Stimulated activated CD4-positive, alpha-beta T cell treated with anti-CD3 and anti-CD28 coated beads, Interleukin-12 subunit alpha, Interleukin-12 subunit beta, amount 100 ng/mL, for 48 hours (primary cell): ENCODE measurements at places on chromosomes 7 and 10.

DNA sequence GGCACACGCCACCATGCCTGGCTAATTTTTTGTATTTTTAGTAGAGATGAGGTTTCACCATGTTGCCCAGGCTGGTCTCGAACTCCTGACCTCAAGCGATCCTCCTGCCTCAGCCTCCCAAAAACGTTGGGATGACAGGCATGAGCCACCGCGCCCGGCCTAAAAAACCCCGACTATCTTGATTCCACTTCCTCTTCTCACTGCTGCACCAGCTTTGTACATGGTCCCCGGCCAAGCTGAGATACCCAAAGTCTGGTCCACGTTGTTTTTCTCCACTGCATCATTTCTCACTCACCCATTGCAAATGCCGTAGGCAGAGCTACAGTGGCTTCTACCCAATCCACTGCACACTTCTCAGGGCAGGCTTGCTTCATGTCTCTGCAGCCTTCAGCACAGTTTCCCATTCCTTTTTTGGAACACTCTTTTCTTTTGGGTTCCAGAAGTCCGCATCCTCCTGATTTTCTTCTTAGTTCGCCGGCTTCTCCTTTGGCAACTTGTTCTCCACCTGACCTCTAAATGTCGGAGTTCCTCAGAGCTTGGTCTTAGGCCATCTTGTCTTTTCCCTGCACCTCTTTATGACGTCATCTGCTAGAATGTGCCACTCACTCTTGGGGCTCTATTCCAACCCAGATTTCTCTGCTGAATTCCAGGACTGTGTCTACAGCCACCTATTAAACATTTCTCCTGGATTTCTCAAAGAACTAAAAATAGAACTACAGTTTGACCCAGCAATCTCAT, 6.0 kb upstream of the GNB2 start:
- DNase-seq = no peak

DNA sequence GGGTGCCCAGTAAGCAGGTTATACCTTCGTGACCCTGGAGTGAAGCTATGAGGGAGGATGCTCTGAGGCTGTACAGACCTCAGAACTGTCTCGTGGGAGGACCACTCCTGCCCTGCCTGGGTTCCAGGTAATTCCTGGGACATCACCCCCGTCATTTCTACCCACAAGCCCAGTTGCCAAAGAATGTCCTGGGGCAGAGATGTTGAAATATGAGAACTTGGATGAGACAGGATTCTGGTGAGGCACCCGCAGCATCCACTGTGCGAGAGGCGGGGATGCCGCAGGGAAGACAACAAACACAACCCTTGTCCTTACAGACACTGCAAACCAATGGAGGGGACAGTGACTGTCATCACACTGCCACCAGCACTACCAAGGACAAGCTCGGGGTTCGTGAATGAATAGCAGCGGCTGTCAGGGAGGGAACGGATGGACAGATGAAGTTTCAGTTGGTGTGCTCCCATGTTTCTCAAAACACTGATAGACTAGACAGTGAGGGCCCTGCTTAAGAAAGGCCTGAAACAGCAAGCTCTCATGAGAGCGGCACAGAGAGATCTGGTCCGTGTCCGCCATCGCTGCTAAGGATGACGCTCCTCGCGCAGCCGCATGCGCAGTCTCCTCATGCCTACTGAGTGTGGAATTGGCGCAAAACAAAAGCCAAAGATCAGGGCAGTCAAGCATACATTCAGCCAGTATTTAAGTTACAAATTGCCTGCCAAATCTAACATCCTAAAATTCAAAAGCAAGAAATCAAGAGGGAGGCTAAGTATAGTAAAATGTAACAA, 82.0 kb upstream of the RHEB start:
- DNase-seq = no peak

DNA sequence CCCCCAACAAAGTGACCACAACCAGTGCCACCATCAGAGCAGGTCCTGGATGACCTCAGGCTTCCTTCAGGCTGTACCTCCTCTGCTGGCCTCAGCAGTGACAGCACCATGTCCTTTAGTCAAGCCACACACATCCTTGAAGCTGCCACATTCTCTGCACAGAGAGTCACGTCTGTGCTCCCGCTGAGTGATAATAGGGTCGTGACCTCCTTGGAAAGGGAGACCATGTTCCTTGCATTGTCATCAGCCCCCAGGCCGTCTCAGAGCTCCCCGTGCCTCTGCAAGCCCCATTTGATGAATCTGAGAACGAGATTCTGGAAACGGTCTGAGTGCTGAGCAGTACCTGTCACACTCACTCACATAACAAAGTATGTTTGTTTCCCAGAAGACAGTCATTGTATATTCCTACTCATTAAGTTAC, 106.5 kb upstream of the PRR15 start:
- no peak for DNase-seq

GRCh38 chr10:102635377-102635776, 8.9 kb upstream of the TRIM8 start:
- no peak for DNase-seq

DNA sequence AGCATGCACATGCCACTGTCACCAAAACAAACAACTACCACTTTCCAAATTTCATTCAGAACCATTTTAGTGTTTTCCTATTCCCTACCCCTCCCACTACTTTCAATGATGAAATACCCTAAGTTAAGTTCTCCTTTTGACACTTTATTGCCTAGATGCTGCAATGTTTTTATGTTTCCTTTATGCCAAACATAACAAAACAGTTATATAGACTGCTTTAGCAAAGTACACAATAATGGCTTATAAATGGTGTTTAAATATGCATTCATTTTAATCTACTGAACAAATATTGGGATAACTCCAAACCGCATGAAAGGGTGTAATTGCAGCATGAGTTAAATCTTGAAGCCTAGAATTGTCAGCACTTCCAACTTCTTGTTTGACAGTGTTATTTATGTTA, 69.2 kb downstream of the PHYHIPL start:
- DNase-seq = no peak

- no peak for DNase-seq
Observed at GRCh38 chr7:107105591-107106245, 61.2 kb downstream of the PRKAR2B start.

DNA sequence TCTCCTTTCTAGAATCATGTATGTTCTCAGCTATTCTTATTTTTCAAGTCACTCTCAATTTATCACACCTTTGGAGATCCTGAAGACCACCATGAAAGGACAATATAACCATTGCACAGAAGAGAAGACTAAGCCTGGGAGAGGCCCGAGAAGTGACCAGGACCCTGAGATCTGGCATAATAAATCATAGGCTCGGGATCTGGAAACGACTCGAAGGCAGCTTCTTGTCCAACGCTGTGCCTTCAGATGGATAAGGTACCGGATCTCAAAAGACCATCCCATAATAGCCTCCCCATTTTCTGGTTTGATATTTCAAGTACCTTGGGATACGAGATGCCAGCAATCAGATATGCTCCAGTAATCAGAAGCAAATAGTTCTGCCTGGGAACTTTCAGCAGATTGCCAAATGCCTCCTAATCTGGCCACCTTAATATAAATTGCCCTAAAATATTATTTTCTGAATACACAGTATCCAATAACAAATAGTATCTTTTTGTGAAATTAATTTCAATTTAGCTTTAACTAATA, 179.2 kb upstream of the ZMIZ1 start:
- no peak for DNase-seq

DNA sequence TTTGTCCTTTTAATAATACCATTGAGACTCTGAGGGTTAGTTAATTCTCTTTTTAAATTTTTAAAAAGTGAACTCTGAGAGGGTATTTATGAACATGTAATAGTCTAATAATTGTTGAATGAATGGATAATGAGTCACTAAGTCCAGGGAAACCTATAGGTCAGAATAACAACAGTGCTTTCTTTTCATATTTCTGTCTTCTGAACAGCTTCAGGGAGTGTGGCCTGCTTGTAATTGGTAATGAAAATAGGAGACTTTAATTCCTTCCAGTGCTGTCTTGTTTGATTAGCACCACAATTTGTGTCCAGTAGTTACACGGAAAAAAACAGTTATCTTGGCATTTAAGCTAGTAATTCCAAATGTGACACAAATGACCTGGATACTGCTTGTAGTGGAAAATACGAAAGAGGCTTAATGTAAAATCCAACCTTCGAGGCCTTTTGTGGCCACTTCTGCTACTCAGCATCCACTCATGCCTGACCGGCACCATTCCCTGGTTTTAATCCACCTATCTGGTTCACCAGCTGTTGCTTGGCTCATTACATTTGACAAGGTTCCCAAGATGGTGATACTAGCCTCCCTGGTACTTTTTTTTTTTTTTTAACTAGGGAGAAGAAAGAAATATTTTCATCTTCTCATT, 149.3 kb upstream of the IMMP2L start:
- no peak for DNase-seq
